ENCODE measurements at places on chromosomes 4 and X. TPM values are rescaled to one million over a fixed set of nuclear protein-coding genes. Genes with fewer than 3 reads are reported as not detected.
A peak's percentile ranks its signal among the peaks of the same experiment; 100 is the strongest.

DNA sequence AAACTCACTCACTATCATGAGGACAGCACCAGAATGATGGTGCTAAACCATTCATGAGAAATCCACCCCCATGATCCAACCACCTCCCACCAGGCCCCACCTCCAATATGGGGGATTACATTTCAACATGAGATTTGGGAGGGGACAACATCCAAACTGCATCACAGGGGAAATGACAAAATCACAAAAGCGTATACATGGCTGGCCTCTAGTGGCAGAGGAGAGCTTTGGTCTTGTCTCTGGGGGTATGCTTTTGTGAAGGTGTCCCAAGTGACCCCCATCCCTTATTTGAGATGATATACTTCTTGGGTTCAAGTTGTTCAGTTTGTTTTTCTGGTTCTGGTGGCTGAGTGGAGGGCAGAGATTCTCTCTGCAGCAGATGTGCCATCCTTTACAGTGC is 8.5 kb upstream of the SETD7 start:
- DNase-seq: no peak

CSN1S1 gene
- total RNA-seq: not detected

- DNase-seq: peak; percentile 32
Measured at GRCh38 chr4:114386637-114387233, 211.9 kb upstream of the UGT8 start.

DNA sequence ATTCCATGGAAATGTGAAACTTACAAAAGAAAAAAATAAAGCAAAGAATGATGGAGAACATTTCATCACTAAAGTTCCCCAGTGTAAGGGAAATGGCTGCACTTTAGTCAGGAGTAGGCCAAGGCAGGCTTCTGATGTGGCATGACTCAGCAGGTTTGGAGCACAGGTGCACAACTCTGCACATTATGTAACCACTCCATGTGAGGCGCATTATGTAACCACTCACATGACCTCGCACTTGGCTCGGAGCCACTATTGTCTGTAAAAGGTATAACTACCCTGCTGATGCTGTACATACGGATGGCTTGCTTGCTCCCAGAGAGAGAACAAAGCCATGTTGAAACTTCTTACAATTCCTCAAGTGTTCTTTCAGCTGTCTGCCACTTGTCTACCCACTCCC is 727.6 kb downstream of the TRAM1L1 start:
- peak; percentile 7 for DNase-seq

DNA sequence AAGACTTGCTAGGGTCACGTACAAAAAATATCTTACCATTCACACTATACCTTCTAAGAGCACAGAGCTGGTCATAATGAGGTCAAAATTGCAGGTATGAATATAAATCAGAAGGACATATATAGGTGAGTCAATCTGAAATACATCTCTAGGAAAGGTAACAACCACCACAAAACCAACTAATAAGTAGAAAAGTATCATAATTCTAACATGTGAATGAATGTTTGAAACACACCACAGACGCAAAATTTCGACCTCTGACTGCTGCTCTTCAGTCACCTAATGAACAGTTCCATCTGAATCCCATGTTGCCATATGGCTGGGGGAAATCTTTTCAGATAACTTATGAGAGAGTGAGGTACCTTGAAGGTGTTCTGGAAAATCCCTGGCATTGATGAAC is 22.1 kb downstream of the STAP1 start:
- DNase-seq: no peak

GPR119 gene
- total RNA-seq: not detected

DNA sequence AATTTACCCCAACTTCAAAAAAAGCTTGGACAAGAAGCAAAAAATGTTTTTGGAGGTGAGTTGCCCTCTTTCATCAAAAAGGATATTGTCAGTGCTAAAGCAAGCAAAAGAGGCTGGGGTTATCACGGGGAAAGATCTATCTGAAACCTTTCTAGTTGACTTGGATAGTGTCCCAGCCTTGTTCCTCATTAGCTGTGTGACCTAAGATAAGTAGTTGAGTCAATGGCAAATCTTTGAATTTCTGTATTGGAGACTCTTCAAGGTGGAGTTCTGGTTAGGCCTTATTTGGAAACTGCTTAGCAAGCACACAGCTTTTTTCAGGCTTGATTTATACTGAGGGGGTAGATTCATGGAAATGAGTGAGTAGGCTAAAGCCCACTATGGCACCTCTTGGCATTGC is 271.6 kb downstream of the GRIA3 start:
- DNase-seq: no peak

DNA sequence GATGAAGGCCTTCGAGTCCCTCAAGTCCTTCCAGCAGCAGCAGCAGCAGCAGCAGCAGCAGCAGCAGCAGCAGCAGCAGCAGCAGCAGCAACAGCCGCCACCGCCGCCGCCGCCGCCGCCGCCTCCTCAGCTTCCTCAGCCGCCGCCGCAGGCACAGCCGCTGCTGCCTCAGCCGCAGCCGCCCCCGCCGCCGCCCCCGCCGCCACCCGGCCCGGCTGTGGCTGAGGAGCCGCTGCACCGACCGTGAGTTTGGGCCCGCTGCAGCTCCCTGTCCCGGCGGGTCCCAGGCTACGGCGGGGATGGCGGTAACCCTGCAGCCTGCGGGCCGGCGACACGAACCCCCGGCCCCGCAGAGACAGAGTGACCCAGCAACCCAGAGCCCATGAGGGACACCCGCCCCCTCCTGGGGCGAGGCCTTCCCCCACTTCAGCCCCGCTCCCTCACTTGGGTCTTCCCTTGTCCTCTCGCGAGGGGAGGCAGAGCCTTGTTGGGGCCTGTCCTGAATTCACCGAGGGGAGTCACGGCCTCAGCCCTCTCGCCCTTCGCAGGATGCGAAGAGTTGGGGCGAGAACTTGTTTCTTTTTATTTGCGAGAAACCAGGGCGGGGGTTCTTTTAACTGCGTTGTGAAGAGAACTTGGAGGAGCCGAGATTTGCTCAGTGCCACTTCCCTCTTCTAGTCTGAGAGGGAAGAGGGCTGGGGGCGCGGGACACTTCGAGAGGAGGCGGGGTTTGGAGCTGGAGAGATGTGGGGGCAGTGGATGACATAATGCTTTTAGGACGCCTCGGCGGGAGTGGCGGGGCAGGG is 568 bp downstream of the HTT start:
- peak; percentile 41 for DNase-seq

HTN1 gene
- total RNA-seq: not detected

- peak; percentile 51 for DNase-seq
Measured at GRCh38 chr4:170741856-170742255, 652.1 kb upstream of the AADAT start.

GRCh38 chrX:133633162-133633561 is 217.9 kb upstream of the GPC4 start:
- no peak for DNase-seq

GRCh38 chr4:98828801-98829200 is 100.1 kb downstream of the EIF4E start:
- no peak for DNase-seq

DNA sequence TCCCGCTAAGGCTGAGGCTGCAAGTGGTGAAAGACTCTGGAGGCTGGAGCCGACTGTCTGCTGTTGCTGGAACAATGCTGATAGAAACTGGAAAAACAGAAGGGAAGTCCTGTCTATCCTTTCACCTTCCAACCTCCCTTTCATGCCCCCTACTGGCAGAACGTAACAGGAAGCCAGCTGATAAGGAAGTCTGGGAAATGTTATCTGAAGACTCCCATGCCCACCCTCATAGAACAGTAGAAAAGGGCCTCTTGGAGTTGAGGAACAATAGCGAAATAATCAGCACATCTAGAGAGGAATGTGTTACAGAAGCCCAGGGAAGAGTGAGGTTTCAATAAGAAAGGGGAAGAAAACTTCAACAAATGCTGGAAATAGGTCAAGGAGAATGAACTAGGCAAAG is 117.1 kb upstream of the DKK2 start:
- DNase-seq: no peak

RAB40A gene
- not detected for total RNA-seq

AMOT gene
- 36.9 TPM for total RNA-seq

RNF150 gene
- 5.2 TPM for total RNA-seq

- DNase-seq: no peak
Measured at GRCh38 chrX:123993904-123994635, 32.6 kb downstream of the STAG2 start.

DNA sequence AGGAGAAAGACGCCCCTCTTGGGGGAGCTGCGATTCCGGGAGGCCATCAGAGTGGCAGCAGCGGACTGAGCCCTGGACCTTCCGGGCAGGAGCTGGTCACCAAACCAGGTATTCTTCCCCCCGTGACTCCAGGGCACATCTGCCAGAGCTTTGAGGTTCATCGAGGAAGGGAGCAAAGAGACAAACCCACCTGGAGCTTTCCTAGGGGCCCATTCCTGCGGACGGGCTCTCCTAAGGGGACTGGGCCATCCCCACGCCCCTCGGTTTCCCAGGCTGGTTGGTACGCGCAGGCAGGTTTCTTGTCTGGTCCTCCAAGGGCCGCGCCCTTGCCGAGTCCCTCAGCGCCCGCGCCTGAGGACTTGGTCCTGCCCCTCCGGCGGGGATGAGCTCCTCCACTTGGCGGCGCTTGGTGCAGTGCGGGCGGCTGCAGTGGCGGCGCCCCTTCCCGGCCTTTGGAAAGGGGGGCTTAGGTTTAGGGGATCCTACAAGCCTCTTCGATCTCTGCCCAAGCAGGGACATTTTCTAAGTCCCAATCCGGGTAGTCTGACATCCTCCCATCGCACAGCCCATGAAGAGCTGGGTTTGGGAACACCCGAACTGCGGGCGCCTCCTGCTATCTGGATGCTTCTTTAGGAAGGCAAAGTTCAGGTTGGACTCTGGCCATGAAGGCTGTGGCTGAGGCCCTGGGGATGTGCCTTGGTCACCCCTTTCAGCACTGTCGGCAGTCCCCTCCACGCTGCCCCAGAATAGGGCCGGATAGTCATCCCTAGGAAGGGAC is 538 bp downstream of the STBD1 start:
- peak; percentile 33 for DNase-seq

- peak; percentile 68 for DNase-seq
Measured at GRCh38 chr4:100823066-100823992, 305.5 kb upstream of the EMCN start.

DNA sequence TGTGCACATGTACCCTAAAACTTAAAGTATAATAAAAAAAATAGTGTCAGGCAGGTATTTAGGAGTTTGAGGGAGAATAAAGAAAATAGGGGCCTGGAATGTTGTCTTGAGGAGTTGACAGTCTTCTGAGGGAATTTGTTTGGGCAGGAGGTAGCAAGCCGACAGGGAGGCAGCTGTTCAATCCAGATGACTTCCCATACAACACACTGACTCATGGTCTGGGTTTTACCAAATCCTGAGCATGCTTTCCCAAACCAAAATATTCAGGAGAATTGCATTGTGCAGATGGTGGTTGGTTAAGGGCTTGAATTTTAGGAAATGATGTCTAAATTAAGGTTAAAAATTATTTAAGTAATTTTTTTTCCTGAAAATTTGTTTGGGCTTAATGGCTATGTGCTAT is 430.0 kb downstream of the INPP4B start:
- peak; percentile 88 for DNase-seq

PAGE2B gene
- total RNA-seq: not detected

- no peak for DNase-seq
Measured at GRCh38 chr4:172989984-172990820, 178.4 kb upstream of the GALNT7 start.

DNA sequence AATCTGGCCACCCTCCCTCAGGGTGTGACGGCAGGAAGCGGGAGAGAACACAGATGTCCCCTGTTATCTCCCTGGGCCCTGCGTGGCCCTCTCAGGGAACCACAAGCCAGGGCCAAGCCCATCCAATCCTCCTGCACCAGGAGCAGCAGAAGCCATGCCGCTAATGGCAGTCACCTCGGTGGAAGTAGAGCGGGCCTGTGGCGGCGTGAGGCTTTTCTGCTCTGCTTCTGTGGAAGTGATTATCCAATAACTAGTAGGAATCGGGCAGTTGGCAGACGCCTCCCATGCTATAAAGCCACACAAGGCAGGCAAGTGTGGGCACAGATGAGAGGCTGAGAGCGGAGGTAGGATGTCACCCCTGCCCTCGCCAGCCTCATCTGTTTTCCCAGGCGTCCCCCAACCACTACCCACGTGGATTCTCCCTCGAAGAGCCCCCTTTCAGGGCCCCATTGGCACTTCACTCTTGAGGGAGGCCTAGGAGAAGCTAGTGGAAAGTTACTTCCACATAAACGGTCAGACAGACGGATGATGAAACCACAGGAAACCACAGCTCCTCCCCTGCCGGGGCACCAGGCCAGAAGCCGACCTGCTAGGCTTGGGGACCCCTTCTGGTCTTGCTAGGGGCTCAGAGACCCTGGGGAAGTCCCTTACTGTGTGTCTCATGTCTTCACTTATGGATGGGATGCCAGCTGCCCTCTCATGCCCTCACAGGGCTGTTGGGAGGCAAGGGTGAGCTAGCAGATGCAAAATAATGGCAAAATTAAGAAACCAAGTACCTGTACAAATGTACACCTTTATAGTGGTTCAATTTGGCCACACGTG is 18.8 kb upstream of the TMSB4X start:
- DNase-seq: peak; percentile 74

GRCh38 chr4:89413518-89413917 is 105.9 kb upstream of the GPRIN3 start:
- no peak for DNase-seq

PITX2 gene
- 4.2 TPM for total RNA-seq

MAGEA10 gene
- not detected for total RNA-seq

DNA sequence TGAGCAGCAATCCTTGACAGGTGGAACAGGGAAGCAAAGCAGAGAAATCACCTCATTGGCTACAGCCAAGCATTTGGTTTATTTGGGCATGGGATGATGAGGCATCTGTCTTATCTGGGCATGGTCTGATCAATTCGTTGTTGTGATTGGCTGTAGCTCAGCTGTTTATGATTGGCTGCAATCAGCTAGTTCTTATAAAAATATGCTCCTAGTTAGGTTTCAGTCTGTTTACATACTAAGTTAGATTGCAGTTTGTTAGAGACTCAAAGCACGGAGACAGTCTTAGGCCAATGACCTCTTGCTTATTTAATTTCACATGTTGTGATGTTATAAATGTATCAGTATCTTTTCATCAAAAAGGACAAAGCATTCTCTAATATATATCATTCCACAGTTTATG is 312.0 kb downstream of the PDGFC start:
- no peak for DNase-seq

GRCh38 chr4:110675426-110675825 is 52.5 kb upstream of the PITX2 start:
- no peak for DNase-seq

DNA sequence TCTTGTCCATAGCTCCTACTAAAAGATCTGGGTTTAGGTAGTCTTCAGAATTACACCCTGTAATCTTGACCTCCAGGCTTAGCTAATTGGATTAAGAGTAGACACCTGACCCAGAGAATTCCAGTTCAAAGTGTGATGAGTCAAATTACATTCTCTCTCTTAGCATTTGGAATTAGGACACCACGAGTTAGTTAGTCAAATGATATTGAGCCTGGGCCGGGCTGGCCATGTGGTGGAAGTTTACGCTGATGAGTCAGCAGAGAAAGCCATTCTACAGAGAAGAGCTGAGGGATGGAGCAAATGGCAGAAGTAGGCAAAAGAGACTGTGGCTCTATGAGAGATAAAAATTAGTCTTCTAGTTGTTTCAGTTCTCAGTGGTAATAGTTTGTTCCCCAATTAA is 31.1 kb downstream of the CEP44 start:
- DNase-seq: peak; percentile 71

CXCL11 gene
- 5.8 TPM for total RNA-seq

All from astrocyte (in vitro differentiated cells and primary cell).